Stimulated activated CD4-positive, alpha-beta T cell treated with anti-CD3 and anti-CD28 coated beads, Interleukin-12 subunit alpha, Interleukin-12 subunit beta, amount 100 ng/mL, for 48 hours (primary cell): ENCODE measurements at places on chromosomes 16 and 17.

DNA sequence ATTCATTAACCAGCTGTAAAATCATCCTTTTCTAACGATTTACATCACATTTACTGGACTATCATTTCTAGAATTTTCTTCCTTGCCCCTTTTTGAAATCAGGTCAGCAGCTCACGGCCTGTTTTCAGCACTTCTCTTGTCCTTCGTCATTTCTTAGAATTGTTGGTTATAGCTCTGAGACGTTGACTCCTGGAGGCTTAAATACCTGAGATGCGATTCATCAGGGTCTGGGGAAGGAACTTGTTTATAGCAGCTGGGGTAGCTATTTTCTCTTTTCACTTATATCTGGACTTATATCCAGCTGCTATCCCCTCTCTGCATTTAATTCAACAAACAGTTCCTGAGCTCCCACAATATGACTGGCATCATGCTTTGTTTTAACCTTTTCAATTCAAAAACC lies 338.7 kb upstream of the TNRC6C start:
- DNase-seq: no peak

GRCh38 chr16:83792391-83792790 lies 15.4 kb upstream of the HSBP1 start:
- DNase-seq: no peak

- no peak for DNase-seq
These were observed 57.0 kb downstream of the BAIAP2 start for GRCh38 chr17:81091774-81092517.

- DNase-seq: no peak
These were observed 71.3 kb downstream of the FTO start for GRCh38 chr16:53775106-53775820.

DNA sequence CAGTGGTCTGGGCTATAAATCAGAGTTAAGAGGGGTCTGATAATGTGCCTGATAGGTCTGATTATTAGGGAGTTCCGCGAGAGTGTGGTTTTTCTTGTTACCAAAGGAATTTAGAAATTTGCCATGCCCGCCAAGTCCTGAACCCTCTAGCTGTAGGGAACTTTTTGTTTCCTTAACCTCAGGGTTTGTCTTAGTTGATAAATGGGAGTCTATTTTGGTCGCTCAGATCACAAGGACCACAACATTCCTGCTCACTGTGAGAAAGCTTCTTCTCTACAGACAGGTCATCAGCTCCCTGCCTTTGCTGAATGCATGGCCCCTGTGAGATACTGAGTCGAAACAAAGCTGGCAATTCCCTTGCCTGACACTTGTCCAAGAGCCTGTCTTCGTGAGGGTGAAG lies 497.8 kb downstream of the HS3ST4 start:
- no peak for DNase-seq

- DNase-seq: no peak
These were observed 123.5 kb upstream of the CHMP6 start for GRCh38 chr17:80868022-80868609.

- no peak for DNase-seq
These were observed 6.8 kb downstream of the OR1F1 start for GRCh38 chr16:3194792-3195191.

DNA sequence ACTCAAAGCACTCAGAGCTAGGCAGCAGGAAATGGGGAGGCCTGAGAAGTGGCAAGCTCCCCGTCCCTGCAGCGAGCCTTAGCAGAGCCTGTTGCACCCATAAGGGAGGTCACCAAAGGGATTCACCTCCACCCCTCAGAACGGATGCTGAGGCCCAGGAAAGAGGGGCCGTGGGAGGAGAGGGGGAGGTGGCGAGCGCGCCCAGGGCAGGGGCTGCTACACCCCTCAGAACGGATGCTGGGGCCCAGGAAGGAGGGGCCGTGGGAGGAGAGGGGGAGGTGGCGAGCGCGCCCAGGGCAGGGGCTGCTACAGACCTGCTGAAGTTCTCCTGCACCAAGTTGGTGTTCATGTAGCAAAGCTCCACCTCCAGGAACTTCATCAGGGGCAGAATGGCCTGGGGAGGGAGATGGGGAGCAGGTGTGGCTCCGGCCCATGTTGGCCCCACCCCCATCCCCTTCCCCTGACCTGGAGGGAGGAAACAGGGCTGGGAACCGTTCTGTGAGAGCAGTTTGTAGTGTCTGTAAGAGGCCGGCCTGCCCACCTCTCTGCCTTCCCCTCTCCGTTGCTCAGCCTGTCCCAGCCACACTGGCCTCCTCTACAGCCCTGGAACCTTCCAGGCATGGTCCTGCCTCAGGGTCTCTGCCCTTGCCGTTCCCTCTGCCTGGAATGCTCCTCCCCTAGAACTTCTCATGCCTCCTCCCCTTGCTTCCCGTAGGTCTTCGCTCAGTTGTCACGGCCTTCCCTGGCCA lies 11.4 kb downstream of the UNC13D start:
- DNase-seq: no peak

DNA sequence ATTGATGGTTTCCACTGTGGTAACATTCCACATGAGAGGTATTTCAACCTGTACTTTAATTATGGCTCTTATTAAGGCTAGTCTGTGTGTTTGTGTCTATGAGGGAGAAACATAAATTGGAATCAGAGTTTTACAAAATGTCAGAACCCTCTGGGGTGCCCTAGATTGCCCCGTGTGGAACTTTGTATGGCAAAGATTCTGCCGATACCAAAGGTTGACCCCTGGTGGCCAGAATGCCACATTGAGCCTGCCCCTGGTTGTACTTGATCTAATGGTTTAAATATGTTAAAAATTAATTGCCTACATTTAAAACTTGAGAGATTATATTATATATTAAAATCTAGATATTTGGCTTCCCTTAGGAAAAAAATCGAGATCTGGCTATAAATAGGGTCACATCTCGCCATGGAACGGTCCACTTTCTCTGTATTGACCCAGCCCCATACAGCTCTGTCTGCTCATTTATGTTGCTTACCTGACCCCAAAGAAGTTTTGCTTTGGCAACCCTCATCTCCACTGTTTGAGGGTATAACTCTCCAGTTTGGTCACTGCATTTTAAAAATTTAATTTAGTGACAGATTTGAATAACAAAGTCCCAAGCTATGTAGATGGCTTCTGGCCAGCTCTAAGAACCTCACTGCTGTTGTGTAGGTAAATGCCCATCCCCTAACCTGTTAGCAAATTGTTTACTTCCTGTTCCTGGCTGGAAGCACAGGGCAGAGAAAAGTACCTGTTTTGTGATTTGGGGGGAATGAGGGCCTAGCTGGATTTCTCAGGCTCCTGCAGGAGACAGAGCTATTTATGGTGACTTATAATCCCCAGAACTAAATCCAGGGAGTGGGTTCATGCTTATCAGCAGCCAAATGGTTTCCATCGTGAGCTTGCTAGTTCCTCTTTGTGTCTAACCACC lies 95.0 kb downstream of the PLCG2 start:
- DNase-seq: peak; percentile 32

DNA sequence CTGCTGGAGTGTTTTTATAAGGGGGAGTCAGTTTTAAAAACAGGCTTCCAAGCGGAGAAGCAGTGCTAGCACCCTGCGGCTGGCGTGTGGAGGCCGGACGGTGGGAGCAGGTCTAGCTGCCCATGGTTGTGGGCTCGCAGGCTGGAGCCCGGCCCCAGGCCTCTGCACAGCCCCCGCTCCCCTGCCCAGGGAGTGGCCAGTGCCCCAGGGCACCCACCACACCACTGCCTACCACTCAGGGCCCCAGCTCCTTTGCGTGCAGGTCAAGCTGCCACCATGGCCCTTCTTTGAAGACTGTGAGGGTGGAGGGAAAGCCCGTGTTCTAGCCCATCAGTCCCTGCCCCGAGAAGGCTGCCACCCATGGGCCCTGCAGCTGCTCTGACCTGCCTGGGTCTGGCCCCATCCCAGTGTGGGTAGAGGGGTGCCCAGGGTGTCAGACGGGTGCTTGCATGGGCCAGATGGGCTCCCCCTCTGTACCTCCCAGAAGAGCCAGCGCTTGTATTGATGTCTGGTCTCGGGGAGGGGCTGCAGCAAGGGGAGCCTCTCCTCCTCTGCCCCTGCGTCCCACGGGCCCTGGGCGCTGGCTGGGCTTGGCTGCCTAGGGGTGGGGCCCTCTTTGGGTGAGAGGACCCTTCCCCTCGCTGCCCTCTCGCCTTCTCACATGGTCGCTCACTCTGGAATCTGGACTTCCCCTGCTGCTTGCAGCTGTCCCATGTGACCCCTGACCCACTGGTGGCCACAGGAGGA lies 1.5 kb upstream of the NUDT16L1 start:
- DNase-seq: no peak

- DNase-seq: no peak
These were observed 475.9 kb downstream of the GRIN2A start for GRCh38 chr16:9706217-9706836.

DNA sequence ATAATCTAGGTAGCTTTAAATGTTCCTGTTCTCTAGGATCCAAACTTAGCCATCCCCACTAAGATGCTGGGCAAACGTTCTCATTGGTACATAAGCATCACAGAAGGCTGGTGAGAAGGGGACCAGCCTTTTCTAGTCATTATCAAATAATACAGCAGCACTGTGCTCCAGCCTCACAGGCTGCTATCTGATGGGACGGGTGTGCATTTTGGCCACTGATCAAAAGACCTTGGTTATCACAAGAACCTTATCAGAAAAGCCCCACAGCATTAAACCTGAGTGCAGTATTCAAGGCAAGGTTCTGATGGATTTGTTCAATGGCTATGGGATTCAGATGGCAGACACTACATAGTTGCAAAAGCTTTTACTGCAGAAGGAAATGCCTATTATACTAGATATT lies 19.1 kb upstream of the KPNB1 start:
- no peak for DNase-seq

DNA sequence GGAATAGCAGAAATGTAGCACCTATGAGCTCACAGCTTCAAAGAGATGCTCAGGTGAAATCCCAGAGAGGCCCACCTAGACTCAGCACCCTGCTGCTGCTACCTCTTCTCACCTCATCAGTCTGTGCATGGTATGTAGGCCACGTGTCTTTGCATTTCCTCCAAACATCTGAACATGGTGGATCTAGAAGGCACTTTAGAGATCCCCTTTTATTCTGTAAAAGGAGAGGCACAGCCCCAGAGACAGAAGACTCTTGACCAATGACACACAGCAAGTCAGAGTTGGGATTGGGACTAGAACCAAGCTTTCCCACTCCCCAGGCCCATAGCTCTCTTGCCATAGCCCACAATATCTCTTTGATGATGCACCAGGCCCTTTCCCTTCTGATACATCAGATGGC lies 19.4 kb upstream of the NKD1 start:
- no peak for DNase-seq

- no peak for DNase-seq
These were observed 146.6 kb downstream of the SKAP1 start for GRCh38 chr17:48283411-48283810.

GRCh38 chr17:41822216-41823140 lies 9.7 kb downstream of the FKBP10 start:
- no peak for DNase-seq

- no peak for DNase-seq
These were observed 17.0 kb downstream of the PRCD start for GRCh38 chr17:76556765-76557367.

DNA sequence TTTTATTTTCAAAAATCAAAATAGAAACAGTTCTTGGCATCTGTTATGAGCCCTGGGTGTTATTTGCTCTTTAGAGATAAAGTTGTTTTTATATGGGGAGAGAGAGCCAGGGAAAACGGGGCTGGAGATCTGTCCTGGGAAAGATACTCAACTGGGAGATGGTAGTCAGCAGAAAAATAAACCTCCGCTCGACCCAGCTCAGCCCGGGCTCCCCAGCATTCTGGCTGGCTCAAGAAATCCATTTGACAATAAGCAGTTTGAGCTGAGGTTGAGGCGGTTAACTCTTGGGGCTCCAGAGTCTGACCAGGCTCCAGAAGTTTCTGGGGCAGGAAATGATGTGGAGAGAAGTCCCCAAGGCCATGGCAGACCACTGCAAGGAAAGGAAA lies 151.9 kb downstream of the IRX5 start:
- DNase-seq: no peak

DNA sequence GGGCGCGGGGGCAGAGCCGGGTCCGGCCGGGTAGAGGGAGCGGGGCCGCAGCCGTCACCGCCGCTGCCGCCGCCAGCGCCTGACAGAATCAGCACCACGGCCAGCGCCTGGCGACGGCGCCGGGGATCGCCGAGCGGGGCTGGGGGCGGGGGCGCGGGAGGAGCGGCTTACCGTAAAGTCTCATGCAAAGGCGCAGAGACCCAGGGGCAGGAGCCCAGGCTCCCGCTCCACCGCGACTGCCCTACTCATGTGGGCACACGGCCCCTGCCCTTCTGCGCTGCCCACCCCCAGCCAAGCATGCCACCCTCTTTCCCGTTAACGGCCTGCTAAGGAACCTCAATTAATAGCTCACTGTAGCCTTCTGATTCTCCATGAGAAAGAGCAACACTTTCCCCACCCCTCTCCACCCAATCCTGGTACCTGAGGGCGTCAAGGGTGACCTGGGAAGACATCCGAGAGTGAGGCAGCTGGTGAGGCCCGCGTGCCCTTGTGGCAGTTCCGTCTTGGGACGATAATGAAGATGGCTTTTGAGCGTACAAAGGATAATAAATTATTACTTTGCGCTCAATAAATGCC lies at the start of gene SEZ6:
Gene SEZ6 (minus strand): TSS at position 98 of the 576 bp plus-strand sequence. CDS start 164 bp downstream, outside the sequence.
- peak; percentile 29 for DNase-seq

GRCh38 chr17:50675627-50676026 lies 32.1 kb downstream of the ANKRD40 start:
- no peak for DNase-seq

- DNase-seq: no peak
These were observed 8.1 kb downstream of the ADAD2 start for GRCh38 chr16:84199097-84199496.
